ENCODE measurements at places on chromosomes 6 and 20.

DNA sequence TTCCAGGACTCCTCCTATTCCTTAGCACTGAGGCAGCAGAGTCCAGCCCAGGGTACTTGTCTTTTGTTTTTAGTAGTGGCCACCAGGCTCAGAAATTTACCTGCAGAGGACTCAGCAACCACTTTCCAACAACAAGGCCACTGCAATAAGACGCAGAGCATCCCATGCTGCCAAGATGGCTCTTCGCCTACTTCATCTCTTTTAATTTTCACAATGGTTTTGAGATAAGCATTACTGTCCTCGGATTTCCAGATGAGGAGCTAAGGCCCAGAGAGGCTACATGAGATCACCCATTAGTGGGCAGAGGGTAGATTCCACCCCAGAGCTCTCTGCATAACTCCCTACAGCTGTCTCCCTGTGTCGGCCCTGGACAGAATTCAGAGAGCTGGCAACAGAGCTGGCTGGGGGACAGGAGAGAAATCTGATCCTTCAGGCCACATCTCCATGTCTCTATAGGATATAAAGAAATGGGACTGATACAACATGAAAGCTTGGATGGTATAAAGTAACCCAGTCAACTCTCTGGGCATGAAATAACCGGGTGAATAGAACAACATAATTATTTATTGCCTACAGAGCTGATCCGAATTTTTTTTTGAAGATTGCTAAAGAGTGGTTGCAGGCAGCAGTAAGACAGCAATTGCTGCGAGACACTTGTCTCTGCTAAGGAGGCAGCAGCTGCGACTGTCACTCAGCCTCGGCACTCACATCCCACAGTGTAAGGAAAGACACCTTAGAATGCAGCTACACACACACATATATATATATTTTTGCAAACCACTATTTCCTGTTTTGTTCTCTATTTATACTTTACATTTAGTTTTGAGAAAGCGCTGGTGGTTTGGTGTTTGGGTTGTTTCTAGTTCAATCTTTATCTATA lies 37.2 kb downstream of the SCML4 start:
- DNase-seq: no peak

- DNase-seq: no peak
These were observed 97.9 kb downstream of the BMP5 start for GRCh38 chr6:55777469-55777868.

DNA sequence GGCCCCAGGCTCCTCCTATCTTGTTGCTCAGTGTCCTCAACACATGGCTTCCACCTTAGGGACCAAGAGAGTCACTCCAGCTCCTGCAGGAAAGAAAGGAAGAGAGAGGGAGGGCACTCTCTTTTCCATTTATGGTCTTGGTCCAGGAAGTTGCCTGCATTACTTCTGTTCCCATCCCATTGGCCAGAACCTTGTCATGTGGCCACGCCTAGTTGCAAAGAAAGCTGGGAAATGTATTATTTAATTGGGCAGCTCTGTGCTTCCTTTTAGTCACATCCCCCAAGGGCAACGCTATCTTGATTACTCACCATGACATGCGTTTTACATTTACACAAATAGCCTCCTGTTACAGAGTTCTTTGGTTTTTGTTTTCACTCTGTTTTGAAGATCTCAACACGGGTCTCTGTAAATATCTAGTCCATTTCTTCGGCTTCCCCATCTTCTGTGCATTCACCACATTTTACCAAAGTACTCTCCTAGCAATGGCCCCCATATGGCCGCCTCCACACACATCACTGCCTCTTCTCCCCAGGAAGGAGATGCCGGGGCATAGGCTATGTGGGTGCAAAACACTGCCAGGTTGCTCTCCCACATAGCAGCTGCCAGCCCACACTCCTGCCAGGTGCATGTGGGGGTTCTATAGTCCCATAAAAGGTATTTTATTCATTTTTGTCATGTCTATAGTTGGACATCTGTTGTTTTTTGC lies 35.7 kb upstream of the ZMYND8 start:
- DNase-seq: peak; percentile 82

GRCh38 chr20:26216025-26216424 lies 519.4 kb upstream of the ZNF337 start:
- DNase-seq: no peak

DNA sequence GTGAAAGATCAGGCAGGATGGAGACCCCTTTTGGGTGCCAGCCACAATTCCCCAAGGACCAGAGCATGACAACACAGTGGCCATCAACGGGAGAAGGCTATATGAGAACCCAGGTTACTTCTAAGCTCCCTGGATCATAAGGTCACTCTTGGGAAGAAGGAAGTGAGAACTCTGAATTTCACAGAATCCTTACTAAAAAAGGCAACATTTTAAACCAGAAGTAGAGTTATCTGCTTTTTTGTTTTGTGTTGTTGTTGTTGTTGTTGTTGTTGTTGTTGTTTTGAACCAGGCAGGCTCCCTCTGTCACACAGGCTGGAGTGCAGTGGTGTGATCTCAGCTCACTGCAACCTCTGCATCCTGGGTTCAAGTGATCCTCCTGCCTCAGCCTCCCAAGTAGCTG lies 107.4 kb upstream of the TNFAIP3 start:
- DNase-seq: no peak

Measured in AG04450 (cell line).